Suppressor macrophage treated with lipopolysaccharide for 4 hours (primary cell): ENCODE measurements at places on chromosomes 5 and 9.

GRCh38 chr9:126443144-126443543 is 116.5 kb downstream of the MVB12B start:
- DNase-seq: no peak

DNA sequence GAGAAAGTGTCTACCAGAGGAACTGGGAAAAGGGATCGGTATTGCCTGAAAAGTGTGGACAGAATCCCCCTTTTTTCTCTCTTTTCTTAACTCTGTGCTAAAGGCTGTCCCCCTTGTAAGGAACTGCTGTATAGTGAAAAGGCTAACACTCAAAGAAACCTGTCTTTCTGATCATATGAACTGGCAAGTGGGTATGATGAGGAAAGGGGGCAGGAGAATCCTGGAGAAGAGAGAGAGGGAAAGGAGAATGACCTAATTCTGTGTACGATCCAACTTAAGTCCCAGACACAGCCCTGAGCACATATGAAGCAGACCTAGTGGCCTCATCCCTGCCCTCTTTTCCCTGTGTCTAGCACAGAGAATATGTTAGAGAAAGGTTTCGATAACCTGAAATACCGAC is 967 bp downstream of the ANKRD31 start:
- no peak for DNase-seq

DNA sequence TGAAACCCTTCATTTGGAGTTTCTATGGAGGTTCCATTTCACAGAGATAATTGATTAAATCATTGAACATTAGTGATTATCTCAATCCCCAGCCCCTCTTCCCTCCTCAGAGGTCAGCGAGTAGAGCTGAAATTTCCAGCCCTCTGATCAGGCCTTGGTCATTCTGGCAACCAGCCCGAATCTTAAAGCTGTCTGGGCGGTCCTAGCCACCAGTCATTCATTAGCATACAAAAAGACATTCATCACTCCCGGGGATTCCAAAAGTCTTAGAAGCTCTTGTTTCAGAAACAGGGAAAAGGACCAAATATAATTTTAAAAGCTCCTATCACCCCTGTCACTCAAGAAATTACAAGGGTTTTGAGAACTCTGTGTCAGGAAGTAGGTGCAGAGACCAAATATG is 41.3 kb downstream of the ZNF474 start:
- no peak for DNase-seq

DNA sequence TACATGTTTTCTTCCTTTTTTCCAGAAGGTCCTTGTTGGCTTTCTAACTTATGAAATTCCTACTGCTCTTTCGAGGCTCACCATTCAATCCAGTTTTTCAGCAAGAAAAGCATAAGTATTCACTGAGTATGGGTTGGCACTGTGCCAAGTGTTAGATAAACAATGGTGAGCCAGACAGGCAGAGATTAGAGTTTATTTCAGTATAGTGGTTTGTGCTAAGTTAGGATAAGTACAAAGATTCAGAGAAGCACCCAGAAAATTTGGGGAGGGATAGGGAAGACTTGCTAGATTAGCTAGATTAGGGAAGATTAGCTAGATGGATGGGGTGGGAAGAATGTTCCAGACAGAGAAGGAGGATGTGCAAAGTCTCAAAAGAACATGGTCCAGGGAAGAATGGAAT is 122.9 kb downstream of the OXCT1 start:
- no peak for DNase-seq

DNA sequence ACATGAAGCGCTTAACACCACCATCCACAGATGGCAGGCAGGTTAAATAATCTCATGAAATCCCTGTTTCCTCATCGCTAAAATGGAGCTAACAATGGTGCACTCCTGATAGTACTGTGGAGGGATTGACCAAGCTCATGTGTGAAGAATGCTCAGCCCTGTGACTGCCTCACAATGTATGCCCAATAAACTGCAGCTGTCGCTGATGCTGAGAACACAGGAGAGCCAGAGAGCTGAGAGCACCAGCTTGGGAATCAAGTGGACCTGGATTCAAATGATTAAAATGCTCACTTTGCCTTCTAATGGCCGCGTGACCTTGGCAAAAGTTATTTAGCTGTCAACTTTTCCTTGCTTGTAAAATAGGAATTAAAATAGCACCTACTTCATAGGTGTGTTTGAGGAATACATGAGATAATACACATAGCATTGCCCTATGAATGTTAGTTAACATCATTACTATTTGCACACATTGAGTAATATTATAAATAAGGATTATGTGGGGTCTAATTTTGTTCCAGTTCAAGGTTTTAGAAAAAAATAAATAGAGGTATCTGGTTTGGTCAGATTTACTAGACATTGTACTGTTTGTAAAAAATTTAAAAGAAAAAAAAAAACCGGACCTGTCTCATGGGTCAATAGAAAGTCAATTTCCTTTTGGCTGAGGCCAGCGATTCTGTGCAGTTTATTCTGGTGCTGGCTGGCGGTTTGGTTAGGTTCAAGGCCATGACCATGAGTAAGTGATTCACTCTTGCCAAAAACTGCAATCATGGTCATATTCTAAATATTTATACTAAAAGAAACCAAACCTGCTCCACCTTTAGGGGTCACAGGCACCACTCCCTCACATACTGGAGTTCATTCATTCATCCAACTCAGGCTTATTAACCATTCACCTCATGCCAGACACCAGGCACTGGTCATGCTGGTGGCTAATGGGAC is 101.3 kb downstream of the SH3TC2 start:
- no peak for DNase-seq

- DNase-seq: no peak
Observed at GRCh38 chr5:42636946-42637345, 119.7 kb upstream of the CCDC152 start.

DNA sequence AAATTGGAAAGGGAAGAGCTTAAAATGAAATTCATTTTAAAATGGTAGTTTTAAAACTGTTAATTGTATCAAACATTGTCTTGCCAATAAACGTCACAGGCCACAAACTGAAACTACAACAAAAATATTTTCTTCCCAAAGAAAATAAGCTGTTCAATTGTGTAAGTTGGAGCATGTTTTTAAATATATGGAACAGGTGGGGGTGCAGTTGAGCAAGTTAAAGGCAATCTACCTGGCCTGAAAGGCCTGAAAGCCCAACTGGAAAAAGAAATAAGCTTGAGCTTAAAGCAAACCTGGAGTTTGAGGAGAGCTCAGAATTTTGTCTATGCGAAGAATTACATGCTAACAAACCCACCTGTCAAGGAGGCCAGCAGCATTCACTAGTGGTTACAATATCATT is 439.5 kb downstream of the ACTL7B start:
- no peak for DNase-seq
